ENCODE measurements at places on chromosomes 6 and 20. TPM values are rescaled to one million over a fixed set of nuclear protein-coding genes. Genes with fewer than 3 reads are reported as not detected.

DNA sequence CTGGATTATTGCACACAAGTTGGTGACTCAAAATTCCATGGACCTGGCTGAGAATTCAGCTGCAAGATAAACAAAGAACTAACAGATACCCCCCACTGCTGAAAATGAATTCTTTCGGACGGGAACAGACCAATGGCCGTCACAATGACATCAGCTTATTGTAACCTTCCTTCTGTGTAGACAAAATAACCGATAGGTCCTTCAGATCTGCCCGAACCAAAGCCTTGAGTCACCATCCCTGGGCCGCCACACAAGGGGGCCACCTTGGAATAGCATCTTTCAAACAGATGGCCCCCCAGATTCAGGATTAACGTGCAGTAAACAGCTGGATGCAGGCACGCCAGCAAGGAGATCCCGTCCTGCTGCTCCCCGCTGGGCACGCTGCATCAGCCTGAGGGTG, 214.0 kb upstream of the EXOC2 start:
- DNase-seq = no peak

DNA sequence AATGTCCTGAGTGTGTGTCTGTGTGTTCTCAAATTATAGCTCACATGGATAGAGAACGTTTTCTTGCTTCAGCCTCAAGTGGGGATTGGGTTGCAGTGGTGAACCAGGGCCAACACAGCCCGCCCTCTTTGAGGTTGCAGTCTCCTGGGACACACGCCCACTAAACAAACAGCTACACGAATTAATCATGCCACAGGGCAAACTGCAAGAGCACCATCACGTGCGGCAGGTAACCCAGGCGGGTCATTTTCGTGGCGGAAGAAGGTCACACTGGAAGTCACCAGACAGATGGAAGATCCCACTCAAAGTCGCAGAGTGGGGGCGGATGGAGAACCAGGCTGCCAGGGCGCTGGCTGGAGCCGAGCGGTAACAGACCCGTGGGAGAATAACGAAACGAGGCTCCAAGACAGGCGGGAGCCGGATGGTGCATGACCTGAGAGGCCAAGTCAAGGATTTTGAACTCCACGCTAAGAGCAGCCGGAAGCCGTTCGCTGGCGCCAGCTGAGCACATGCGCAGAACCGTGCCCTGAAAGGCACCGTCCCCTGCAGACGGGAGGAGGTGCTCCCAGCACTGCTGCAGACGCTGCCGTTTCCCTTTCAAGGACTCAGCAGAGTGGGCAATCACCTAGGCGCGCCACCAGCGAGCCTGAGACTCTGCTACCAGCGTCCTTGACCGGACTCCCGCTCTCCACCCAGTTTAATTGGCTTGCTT, 10.7 kb downstream of the DLL1 start:
- DNase-seq = peak; percentile 55

The FGD2 gene
- polyA plus RNA-seq = 5.2 TPM

GRCh38 chr20:1588533-1589460, 31.0 kb downstream of the SIRPB1 start:
- DNase-seq = no peak
